GM03348 (cell line): ENCODE measurements at places on chromosomes 7 and 10.

GRCh38 chr7:130345136-130345535 is 520 bp downstream of the CPA5 start:
- no peak for DNase-seq

DNA sequence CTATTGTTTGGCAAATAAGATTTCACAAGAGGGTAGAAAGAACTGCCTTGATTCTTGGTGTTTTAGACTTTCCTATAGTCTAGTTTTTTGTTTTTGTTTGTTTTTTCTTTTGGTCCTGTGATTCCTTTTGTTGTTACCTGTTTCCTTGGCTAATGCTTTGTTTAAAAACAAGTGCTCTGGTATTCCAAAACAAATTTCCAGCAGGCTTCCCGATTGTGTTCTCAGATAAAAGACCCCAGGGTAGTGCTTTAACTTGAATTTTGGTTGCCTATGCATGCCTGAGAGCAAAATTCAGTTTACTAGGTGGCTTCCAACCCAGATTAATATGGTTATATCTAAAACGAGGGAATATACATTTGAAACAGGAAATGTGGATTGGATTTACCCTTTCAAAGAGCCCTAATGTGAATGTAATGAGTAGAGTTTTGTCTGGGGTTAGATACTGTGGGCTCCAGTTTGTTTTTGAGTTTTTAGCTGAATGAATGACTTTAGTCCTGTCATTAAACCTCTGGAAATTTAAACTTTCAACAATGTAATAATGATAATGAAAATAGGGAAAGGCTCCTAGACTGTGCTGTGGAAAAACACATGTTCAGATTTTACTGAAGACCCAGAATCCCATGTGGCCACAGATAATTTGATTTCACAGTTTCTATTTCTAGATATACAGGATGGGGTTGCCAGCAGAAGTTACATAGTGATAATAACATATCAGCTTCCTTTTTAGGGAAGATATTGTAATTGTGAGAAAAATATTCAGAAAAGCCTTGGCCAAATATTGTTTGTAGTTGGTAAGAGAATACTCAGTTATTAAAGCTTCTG is 23.9 kb downstream of the AUTS2 start:
- no peak for DNase-seq

DNA sequence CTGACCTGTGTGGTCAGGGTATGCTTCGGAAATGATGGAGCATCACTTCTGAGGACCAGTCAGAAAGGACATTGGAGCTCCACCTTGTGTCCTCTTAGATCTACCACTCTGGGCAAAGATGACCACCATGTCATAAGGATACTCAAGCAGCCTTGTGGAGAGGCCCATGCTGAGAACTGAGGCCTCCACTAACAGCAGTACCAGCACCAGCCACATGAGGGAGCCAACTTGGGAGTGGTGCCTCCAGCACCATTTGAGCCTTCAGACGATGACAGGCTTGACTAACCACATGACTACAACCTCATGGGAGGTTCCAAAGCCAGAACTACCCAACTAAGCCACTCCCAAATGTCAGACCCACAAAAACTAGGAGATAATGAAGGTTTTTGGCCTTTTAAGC is 116.0 kb downstream of the NPTX2 start:
- peak; percentile 40 for DNase-seq

DNA sequence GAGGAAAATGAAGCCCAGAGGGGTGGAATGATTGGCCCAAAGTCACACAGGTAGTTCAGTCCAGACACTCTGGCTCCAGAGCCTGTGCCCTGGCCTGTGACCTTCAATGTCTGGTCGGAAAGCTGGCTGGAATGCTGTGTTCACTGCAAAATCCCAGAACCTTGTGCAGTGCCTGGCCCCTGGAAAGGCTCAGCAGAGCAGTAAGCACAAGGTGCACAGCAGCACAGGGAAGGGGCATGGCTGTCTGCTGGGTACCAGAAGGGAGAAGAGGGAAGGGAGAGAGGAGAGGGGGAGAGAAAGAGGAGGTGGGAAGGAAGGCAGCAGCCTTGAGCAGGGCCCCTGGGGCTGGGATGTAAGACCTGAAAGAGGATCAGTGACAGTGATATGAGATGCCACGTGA is 28.4 kb upstream of the C10orf71 start:
- no peak for DNase-seq

DNA sequence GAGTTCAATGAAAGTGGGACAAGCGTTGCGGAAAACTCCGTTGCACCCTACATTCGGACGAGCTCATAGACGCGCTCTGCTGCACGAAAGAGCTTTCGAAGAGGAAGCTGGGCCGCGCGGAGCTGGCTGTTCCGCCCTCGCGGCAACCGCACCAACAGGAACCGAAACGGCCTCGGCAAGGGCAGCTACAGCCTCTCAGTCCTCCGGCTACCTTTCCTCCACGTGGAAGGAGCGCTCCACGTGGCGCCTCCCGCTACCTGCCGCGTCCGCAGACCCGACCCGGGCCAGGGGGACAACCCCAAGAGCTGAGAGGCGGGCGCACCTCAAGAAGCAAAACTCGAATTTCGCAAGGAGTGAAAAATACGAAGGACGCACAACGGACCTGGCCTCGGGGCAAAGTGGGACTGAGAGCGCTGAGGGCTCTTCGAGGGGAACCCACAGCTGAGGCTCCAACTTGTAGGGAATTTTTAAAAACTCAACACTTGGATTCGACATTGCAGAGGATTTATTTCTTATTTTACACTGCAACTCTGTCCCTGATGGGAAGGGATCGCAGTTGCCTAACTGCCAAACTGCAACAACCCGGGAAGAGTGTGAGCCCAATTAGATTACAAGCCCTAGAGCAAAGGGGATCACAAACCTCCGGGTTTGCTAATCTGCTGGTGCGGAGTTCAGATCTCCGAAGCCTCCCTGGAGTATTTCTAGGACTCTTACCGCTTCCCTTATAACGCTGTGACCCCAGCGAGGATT is 1.4 kb downstream of the HPSE2 start:
- DNase-seq: peak; percentile 67

DNA sequence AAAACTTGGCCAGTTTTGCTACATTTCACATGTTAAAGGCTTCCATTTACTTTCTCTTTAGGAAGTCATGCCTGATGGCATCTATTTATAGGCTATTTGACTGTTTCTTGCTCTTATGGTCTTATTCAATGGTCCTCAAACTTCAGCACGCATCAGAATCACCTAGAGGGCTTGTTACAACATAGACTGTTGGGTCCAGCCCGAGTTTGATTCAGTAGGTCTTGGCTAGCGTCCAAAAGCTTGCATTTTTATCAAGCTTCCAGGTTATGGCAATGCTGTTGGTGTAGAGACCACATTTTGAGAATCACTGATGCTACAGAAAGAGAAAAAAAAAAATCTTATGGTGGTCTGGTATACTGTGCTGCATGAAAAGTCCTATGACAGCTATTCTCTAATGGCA is 51.9 kb downstream of the MTPN start:
- no peak for DNase-seq

DNA sequence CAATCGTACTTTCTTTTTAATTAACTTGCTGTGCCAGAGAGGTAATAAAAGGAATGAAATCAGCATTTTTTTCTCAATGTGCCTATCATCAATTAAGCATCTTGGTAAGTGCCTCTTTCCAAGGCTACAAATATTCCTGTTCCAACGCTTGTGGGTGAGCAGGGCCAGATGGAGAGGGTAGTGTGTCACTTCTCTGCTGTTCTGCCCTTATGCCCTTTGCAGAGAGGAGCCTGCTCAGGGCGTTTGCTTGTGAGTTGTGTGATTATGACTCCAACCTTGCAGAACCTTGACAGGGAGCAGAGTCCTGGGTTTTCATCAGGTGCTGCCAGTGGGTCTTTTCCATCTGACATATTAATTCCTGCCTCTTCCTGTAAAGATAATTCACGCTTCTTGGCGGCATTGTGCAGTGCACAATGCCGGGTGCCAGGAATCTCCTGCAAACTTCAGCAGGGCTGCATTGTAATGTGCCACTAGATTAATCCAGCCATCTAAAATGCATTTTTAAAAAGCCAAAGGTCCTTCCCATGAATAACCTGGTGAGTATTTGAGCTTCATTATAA is 234.4 kb downstream of the ARHGAP12 start:
- DNase-seq: no peak

GRCh38 chr7:158067931-158068482 is 519.6 kb downstream of the PTPRN2 start:
- no peak for DNase-seq

GRCh38 chr10:128780156-128780761 is 654.0 kb upstream of the MKI67 start:
- DNase-seq: no peak

GRCh38 chr7:976901-977325 is 1.6 kb upstream of the COX19 start:
- DNase-seq: no peak

- no peak for DNase-seq
Measured at GRCh38 chr10:123402656-123403055, 248.5 kb downstream of the BUB3 start.

DNA sequence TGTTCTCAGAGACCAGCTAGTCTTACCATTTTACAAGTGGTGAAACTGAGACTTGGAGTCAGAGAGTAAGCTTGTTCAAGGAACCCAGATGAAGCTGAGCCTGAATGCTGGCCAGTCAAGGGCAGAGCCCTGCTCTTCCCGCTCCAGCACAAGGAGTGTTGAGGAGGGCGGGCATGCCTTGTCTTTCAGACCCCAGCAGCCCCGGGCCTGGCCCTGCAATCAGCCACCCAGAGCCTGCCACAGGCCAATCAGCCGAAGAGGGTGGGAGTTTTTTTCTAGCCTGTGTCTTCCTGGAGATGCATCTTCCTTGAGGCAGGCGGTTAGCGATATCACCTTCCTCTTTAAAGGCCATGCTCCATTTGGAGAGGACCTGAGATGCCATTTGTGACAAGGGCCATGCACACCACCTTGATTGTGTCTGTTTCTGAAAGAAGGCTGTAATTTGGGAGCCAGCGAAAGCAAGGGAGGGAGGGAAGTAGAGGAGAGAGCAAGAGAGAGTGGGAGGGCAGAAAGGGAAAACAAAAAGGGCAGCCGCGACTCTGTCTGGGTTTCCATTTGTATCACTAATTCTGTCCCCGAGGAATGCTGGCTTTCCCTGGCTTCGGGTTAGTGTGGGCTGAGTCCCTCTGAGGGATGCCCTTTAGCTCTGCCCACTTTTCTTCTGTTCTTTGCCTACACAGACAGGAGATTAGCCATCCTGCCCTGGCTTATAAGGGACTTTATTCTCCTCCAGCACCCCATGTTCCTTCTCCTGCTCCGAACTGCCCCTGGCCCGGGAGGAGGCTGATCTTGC is 8.0 kb downstream of the CDH23 start:
- no peak for DNase-seq

DNA sequence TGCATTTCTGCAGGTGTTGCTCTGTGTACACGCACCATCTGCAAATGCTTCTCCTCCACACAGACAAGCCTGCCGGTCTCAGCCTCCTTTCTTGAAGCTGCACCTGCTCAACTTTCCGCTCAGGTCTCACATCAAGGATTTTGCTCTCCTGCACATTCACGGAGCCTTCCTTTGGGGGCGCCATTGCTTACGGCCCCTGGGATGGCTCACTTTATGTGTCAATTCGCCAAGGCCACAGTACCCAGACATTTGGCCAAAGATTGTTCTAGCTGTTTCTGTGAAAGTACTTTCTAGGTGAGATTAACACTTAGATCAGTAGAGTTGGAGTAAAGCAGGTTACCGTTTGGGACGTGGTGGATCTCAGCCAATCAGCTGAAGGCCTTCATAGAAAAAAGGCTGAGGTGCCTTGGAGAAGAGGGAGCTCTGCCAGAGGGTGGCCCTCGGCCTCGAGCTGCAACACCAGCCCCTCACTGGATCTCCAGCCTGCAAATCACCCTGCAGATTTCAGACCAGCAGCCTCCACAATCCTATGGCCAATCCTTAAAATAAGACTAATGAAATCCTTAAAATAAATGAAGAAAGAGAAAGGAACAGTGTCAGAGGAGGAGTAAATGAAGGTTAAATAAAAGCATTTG is 39.9 kb upstream of the PPP2R2D start:
- DNase-seq: no peak

- DNase-seq: no peak
Measured at GRCh38 chr7:7772397-7772821, 54.0 kb upstream of the RPA3 start.

- peak; percentile 39 for DNase-seq
Measured at GRCh38 chr10:77629775-77630506, 7.7 kb downstream of the KCNMA1 start.

DNA sequence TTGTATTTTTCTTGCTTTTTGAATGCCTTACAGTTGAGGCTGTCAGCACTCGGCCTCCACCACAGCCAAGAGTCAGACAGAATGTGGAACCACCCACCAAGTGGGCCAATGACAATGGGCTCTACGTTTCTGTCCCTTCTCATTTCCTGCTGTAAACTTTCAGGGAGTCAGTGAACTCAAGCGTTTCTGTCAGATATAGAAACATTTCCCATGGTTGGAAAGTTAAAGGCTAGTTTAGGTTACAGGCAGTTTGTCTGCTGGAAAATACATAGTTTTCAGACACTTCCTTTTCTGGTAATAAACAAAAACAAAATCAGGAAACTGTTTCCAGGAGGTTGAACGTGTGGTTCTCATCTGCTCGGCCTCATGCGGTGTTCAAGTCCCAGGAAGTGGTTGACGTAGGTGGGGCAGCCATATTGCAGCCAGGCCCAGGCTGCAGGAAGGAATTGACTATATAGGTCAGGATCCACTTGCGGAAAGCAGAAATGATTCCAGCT is 245.1 kb downstream of the CAMK1D start:
- DNase-seq: no peak

DNA sequence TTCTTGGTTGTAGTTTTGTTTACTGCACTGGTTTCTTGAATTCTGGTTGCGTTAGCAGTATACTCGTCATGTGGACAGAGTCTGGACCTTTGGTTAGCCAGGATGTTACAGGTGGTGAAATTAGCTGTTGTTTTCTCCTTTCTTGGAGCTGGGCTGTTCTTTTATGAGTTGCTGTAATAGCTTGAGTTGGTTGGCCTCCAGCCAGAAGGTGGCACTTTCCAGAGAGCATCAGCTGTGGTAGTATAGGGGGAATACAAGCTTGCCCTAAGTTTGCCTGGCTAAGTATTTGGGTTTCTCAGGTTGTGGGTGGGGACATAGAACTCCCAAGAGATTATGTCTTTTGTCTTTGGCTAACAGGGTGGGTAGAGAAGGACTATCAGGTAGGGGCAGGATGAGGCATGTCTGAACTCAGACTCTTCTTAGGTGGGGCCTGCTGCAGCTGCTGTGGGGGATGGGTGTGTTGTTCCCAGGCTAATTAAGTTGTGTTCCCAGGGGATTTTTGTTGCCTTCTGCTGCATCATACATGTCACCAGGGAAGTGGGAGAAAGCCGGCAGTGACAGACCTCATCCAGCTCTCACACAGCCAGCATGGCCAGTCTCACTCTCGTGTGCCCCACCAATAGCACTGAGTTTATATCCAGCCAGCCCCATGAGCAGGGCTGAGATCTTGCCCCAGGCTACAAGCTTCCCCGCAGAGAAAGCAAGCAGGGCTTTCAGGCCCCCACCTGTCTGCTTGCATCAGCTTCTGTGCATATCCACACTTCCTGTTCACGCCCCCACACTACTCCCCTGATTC is 246.7 kb upstream of the TPK1 start:
- DNase-seq: no peak

GRCh38 chr7:5206686-5207085 is 16.7 kb downstream of the WIPI2 start:
- DNase-seq: no peak

DNA sequence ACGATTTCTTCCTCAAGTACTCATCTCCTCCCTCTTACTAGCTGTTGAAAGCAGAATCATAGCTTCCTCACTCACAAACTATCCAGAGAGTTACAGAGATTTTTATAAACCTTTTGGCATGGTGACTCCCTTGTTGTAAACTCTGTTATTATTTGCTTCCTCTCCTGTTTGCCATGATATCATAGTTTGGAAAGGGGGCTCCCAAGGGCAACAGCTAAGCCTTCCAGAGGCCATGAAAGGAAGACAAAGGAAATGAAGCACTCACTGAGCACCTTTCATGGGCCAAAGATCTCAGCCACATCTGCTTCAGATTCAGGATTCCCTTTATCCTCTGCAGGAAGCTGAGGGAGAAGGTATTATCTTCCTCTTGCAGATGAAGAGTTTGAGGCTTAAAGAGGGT is 484.6 kb downstream of the PLXNA4 start:
- DNase-seq: no peak
